DMS79 treated with DMSO at 0.1 percent for 48 hours (cell line): ENCODE measurements at places on chromosomes 12 and 14.

DNA sequence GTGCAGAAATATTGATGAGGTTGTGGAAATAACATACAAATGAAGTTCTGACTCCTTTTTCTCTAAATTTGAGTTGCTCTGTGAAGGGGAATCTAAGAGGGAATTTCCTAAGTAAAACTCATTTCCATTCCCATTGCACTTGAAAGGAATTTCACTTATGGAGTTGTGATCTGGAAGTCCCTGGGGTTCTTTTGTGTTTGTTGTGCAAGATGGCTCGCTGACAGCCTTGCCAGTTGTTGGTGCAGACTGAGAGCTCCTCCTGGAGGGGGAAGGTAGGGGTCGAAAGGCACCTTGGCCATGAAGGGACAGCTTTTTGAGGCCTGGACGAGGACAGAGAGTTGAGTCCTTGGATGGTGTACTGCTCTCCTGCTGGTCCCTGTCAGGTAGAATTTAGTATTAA, 72.0 kb downstream of the C12orf56 start:
- no peak for DNase-seq

- peak; percentile 23 for DNase-seq
Measured at GRCh38 chr12:3168223-3169221, 91.3 kb downstream of the TSPAN9 start.

DNA sequence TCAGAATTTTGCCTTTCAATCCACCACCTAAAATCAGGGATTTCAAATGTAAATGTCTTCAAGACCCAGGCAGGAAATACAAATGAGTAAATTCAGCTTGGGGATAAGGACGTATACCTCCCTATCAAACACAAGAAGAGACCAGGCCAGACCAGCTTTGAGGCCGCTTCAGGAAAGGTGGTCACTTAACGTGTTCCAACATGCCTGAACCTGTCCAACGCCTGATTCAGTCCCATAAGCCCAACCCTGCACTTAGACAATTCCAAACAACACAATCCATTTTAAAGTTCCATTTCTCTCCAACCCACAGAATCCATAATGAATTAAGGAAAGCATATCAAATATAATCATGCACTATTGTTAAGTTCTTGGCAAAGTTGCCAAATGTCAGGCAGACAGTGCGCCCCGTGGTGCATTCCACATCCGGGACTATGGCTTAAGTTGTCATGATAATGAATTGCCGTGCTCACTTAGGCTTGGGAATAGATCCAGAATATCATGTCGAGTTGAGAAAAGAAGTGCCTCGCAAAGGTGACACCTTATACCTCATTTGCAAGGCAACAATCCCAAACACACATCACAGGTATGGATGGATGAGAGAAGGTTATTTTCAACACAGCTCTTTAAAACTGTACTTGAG, 35.5 kb downstream of the CCDC60 start:
- peak; percentile 97 for DNase-seq

- no peak for DNase-seq
Measured at GRCh38 chr12:55726971-55727370, 1.8 kb downstream of the CD63 start.

DNA sequence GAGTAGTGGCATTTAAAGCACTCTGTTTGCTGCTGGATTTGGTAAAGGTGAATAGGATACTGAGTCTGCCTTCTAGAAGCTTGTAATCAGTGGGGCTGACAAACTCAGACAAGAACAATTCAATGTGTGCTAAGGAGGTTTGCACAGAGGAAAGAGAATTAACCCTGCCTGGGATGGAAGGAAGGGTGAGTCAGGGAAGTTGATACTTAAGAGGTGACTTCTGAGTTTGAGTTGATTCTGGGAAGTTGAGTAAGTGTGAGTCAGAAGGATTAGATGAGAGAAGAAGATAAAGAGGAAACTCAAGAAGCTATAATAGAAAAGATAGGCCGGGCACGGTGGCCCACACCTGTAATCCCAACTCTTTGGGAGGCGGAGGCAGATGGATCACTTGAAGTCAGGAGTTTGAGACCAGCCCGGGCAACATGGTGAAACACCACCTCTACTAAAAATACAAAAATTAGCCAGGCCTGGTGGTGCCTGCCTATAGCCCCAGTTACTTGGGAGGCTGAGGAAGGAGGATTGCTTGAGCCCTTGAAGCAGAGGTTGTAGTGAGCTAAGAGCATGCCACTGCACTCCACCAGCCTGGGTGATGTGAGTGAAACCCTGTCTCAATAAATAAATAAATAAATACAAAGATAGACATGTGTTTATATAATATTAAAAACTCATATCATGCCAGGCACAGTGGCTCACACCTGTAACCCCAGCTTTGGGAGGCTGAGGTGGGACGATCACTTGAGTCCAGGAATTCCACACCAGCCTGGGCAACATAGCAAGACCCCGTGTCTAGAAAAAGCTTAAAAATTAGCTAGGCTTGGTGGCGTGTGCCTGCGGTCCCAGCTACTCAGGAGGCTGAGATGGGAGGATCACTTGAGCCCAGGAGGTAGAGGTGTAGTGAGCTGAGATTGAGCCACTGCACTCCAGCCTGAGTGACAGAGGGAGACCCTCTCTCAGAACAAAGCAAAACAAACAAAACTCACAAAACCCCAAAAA, 126.8 kb upstream of the CPM start:
- DNase-seq: no peak

DNA sequence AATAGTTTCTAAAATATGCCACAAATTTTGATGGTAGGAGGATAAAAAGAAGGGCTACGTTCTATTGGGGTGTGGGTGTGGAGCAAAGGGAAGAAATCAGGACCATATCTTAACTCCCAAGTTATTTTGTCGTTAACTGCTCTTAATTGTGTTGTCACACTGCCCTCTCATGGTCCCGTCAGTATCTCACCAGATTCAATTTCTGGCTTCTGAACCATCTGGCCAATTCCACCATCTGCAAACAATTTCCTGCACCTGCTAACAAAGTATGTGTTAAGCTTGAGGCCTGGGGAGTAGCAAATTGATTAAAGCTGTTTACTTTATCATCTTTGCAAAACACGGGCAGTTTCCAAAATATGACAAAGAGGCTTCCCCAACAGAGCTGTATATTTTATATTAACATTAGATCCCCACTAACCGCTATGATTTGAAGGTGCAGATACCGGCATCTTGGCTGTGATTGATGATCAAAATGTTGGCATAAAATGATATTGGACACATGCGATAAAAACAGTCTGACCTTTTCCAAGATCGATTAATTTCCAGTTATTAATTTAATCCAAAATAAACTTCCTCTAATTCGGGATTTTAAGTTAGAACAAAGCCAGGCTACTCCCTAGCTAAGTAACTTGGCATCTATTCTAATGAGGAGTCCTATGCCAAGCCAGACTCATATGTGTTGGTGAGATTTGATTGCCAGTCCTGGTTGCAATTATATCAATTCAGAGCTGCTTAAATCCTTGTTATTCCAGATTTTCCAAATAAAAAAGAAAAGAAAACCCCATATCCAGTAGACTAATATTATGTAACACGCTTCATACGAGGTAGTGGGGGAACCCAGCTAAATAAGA, 6.9 kb upstream of the DNM1L start:
- peak; percentile 19 for DNase-seq

- no peak for DNase-seq
Measured at GRCh38 chr12:50914872-50915484, 37.4 kb upstream of the HIGD1C start.

GRCh38 chr12:45559537-45559936, 170.0 kb upstream of the ARID2 start:
- DNase-seq: no peak

- no peak for DNase-seq
Measured at GRCh38 chr14:49905989-49906388, 13.1 kb downstream of the ARF6 start.

DNA sequence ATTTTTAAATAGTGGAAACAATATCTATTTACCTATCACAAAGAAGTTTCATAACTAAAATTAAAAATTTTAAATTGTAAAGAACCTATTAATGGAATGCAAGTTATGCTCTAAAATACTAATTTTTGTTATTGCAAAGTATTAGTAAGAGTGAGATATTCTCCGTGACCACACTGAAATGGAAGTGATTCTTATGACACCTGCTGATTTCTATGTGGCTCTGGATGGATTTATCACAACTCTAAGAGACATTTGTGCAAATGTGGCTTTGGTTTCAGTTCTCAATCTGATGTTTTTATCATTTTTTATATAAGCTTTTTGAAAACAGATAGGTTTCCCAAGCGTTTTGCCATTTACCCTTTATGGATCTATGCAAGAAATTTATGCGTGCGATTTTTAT, 497.8 kb downstream of the NAV3 start:
- no peak for DNase-seq
